ENCODE measurements at places on chromosomes 1 and 21.

DNA sequence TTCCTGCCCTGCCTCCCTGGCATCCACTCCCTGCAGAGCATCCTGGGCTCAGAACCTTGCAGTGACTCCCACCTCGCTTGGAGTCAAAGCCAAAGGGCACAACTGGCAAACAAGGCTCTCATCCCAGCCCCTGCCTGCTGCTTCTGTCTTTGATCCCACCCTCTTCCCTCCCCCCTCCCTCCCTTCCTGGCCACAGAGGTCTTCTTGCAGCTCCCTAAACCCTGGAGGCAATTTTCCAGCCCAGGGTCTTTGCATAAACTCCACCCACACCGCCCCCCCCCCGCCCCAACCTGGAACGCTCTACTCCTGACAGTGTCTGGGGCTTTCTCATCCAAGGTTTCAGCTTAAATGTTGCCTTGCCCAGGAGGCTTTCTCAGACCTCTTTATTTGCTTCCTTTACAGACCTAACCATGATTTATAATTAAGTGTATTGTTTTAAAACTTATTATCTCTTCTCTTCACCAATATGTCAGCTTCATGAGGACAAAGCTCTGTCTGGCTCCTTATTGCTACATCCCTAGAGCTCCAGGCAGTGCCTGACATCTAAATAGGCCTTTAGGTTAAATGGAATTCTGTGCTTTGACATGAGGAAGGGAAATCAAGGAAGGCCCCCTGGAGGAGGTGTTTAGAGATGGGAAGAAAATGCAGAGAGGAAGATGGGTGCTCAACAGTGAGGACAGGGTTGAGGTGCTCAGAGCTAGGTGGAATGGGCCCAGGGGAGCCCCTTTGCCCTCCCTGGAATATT is 37.7 kb upstream of the PADI1 start:
- DNase-seq: no peak

GRCh38 chr1:115240297-115240696 is 97.8 kb downstream of the NGF start:
- no peak for DNase-seq

- peak; percentile 53 for DNase-seq
Observed at GRCh38 chr1:47436304-47436978, 1.4 kb upstream of the FOXD2 start.

DNA sequence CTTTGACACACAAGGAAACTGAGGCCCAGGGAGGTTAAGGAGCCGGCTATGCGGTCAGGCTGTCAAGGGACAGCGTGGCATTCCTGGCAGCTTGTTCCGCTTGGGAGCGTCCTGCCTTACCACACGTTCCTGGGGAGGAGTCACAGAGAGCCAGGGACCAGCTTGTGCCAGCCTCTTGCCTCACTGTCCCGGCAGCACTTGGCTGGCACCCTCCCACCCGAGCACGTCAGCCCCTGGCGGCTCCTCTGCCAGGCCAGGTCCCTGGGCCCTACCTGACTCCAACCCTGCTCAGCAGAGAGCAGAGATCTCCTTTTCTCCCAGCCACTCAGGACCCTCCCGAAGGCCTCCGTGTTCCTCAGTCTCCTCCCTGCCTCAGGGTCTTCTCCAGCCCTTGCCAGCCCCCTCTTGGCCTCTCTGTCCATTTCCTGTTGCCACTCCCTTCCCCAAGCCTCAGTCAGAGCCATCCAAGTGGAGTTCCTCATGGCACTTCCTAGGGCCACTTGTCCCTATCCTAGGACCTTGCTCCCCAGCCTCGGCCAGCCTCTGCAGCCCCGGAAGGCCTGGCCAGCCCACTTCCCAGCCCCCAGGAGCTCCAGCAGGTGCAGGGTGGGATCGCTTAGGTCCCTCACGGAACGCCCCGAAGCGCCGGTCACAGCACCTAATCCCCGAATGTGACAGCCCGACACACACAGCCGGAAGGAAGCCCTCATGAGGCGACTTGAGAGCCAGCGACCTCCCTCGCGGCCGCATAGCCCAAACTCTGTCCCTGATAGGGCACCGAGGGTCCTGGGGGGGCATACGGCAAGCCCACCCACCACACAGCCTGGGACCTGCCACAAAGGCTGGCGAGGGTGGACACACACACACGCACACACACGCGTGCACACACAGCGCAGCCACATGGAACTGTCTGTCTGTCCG is 130.3 kb downstream of the CASZ1 start:
- no peak for DNase-seq

GRCh38 chr1:6420454-6421042 is 829 bp upstream of the HES2 start:
- DNase-seq: no peak

DNA sequence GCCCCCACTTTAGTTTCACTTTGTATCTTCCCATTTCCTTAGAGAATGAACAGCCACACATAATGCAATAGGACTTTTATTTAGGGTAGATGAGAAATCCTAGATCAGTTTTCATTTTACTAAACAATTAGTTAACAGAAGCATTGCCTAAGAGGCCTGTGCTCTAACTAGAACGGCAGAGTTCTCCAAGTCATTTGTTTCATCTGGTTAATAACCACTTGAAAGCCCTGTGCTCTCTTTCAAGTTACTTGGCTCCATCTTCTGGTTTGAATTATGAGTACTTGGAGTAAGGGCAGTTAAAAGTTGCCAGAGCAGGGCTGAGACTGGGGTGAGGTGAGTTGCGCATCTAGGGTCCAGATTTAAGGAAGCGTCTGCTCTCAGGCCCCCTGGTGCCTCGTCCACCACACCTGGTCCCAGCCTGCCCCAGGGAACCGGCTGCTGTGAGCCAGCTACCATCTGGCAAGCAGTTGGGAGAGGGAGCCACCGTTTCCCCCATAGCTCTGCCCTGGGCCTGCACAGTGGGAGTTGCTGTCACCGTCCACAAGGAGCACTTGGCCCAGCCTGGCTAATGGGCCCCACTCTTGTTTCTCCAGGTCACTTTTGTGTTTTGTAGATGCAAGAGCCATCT is 18.1 kb upstream of the SLC44A3 start:
- no peak for DNase-seq

DNA sequence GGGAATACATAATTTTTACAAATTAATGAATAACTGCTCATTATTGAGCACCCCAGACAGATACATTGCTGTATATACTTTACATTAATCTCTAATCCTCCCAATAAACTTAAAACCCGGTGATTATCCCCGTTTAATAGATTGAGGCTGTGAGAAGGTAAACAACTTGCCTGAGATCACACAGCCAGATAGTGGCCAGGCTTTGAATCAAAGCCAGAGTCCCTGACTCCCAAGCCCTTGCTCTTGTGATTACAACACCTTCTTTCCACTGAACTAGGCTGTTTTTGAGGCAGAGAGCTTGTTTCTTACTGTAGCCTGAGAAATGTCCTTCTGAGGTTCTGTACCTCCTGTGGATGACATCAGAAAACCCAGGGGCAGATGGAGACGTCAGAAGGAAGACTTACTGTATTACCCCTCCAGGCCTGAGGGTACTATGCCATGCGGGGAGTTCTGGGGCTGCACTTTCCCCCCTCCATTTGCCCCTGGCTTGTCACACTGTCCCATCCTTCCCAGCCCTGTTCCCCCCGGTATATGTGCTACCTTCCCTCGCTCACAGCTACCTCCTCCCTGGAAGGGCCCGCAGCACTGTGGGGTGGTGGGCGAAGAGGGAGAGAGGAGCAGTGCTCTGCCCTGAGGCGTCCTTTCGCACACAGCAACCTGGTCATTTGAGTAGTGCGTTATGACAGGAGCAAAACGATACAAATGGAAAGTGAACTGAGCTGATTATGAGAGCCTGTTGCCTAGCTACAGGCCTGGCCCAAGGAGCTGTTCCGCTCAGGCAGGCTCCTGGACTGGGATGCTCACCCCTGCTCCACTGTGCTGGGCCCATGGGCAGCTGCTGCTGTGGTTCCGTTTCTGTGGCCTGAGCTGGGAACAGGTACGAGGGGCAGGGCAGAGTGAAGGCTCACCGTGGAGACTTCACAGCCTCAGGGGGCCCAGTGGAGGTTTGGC is 4.6 kb downstream of the KCNC4 start:
- no peak for DNase-seq

GRCh38 chr1:244291236-244292201 is 160.2 kb downstream of the ADSS2 start:
- no peak for DNase-seq
